Fibroblast of skin of abdomen (primary cell): ENCODE measurements at places on chromosomes 5 and 9.

GRCh38 chr5:107476783-107477182 lies 194.0 kb downstream of the EFNA5 start:
- no peak for DNase-seq

DNA sequence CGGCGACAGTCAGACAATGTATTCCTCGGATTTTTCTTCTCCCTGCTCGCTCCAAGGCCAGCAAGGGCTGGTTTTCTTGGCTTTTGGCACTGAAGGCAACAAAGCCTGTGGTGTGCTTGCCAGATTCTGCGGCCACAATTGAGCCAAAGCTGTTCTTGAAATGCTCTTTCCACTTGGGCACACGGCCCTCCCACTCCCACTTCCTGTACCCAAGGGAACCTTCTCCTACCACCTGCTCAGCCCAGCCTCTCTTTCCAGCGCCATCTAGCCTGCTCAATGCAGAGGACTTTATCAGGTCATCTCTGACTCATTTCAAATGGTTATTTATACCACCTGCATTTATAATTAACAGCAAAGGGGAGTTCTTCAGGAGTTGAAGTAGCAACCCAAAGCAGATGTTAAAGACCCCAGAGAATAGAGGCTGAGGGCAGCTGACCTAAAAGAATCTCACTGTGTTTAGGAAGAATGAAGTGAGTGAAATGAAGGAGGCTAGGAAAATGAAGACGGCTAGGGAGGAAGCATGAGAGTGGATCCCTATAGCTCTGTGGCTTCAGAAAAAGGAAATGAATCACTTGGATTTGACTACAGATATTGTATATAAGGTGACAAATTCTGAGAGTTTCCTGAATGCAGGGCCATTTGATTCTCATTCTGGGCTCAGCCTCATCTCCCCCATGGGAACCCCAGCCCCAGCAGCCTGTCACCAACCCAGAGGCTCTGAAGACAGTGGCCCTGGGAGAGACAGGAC lies 439.0 kb downstream of the ENC1 start:
- DNase-seq, result peak; percentile 39

DNA sequence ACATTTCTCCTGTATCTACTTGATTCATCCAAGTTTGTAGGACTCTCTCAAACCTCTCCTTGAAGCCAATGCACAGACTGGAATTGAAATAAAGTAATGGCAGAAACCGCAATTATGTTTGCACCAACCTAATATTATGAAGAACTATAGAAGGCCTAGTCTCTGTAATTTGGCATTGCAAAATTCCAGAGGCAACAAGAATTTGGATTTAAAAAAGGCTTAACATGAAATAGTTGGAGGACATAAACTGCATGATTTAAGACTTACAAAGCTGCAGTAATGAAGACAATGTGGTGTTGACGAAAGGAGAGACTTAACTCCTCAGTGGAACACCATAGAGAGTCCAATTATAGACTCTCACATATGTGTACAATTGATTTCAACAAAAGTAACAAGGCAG lies 117.8 kb upstream of the MINAR2 start:
- DNase-seq, result peak; percentile 60

- DNase-seq, result no peak
These were observed 34.1 kb upstream of the ERCC6L2 start for GRCh38 chr9:95841377-95841776.

DNA sequence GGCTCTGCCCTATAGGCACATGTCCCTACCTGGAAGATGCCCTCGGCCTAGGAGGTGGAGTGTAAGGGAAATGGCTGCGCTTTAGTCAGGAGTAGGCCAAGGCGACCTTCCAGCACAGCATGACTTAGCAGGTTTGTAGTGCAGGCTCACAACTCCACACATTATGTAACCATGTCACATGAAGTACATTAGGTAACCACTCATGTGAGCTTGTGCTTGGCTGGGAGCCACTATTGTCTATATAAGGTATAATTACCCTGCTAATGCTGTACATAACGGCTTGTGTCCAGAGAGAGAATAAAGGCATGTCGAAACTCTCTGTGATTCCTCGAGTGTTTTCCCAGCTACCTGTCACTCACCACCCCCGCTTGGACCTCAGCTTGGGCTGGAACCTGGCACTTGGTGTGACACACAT lies 74.9 kb downstream of the CAMK4 start:
- DNase-seq, result no peak

- peak; percentile 27 for DNase-seq
These were observed 80.6 kb downstream of the FBXO4 start for GRCh38 chr5:42005561-42006153.

- DNase-seq, result no peak
These were observed 230.0 kb downstream of the AGTPBP1 start for GRCh38 chr9:85511746-85512145.

DNA sequence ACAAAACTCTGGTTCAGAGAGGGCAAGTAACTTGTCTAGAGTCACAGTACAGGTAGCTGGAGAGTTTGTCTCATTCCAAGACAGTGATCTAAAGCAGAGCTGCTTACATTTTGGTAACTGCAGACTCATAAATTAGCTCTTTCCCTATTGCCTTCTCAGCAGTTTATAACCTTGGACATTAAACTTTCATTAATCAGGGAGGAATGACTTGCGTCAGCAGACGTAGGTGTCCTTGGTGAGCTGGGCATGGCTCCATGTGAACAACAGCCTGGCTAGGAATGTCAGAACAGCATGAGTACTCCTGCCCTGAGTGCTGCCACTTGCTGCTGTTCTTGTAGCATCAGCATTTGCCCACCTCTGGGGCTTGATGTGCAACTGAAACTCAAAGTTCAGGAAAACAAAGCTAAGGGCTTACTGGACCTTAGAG lies 2.2 kb upstream of the ALDOB start:
- peak; percentile 8 for DNase-seq

GRCh38 chr5:143749581-143750205 lies 62.3 kb upstream of the HMHB1 start:
- DNase-seq, result no peak

GRCh38 chr5:100456615-100457014 lies 78.6 kb upstream of the FAM174A start:
- no peak for DNase-seq

GRCh38 chr5:75668445-75668844 lies 48.8 kb downstream of the POC5 start:
- no peak for DNase-seq

GRCh38 chr5:95317687-95318086 lies 32.8 kb upstream of the MCTP1 start:
- no peak for DNase-seq

GRCh38 chr5:64125521-64125920 lies 40.1 kb upstream of the RNF180 start:
- DNase-seq, result no peak

- no peak for DNase-seq
These were observed 13.5 kb downstream of the ISL1 start for GRCh38 chr5:51396797-51397196.

DNA sequence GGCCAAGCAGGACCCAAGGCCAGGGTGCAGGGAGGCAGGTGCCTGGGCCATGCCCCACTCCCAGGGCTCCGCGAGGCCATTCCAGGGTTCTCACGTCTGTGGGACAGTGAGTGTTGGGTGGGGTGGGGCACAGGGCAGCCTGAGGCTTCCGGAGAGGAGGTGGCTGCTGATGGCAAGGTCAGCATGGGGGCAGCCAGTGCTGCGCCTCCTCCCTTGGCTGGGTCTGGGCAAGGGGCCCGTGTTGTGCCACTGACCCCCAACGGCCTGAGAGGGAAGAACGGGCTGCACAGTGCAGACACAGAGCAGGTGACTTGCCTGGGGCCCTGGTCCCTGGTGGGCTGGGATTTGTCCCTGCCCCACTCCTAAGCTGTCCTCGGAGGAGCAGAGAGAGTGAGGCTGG lies 82.1 kb downstream of the RXRA start:
- no peak for DNase-seq

DNA sequence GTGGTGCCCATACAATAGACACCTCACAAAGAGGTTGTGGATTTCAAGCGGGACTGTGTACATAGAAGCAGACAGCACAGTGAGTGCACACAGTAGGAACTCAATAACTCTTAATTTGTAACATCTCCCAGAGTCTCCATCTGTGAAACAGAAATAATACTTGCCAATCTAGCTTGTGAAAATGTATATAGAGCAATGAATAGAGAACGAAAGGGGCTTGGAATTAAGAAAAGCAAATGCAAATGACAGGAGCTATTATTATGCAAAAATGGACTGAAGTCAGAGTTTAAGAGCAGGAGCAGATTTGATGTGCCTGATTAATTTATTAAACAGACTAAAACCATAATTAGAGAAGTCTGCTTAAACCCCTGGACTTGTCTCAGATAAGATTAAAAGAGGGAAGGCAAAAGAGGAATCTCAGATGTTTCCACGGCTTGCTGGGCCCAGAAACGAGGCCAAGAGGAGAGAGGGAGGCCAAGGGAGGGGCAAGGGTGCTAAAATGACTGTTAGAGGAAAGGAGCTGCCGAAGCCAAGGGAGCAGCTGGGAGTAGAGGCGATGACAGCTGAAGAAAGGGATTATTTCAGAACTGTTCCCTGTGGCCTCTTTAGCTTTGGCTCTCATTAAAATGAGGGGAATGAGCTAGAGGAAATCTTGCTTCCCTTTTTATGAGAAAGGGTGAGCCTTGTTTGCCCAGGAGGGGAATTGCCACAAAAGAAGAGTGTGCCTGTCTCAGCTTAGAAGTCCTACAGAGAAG lies 72.1 kb downstream of the FEM1C start:
- no peak for DNase-seq

- no peak for DNase-seq
These were observed 34.9 kb downstream of the MTMR12 start for GRCh38 chr5:32277798-32278197.

DNA sequence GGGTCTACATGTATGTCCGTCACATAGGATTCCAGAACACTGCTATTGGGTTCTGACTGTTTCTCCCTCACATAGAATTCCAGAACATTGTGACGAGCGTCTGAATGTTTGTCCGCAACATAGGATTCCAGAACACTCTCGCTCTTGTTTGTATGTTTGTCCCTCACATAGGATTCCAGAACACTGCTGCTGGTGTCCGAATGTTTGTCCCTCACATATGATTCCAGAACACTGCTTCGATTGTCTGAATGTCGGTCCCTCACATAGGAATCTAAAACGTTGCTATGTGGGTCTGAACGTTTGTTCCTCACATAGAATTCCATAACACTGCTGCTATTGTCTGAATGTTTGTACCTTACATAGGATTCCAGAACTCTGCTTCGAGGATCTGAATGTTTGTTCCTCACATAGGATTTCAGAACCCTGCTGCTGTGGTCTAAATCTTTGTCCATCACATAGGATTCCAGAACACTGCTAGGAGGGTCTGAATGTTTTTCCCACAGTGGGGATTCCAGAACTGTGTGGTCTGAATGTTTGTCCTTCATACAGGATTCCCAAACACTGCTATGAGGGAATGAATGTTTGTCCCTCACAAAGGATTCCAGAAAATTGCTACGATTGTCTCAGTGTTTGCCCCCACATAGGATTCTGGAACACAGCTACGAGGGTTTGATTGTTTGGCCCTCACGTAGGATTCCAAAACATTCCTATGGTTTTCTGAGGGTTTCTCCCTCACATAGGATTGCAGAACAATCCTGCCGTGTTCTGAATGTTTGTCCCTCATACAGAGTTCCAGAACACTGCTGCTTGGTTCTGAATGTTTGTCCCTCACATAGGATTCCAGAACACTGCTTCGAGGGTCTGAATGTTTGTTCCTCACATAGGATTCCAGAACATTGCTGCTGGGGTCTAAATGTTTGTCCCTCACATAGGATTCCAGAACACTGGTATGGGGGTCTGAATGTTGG lies 220.5 kb downstream of the FOXD4L6 start:
- no peak for DNase-seq

DNA sequence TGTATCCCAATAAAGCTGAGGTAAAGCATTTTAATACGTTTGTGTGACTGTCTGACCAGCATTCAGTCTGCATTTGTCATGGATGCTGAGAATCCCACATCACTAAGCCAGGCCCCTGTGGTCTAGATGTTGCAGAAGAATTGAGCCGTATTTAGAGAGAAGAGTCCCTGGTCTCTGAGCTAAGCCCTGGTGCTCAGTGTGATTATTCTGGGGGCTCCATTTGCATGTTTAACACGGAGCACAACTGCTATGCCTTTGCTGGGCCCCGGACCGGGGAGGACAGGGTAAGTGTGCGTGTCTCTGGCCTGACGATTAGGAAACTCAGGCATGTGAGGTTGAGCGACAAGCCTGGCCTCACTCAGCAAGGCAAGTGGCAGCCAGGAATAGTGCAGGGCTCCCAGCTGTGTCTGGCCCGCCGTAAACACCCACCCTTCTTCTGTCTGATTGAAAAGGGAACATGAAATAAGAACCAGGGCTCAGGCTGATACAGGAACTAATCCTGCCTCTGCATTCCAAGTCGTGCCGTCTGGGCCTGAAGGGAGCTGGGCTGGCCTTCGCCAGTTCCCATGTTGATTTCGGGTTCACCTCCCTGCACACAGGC lies 22.3 kb downstream of the FAM78A start:
- peak; percentile 74 for DNase-seq

DNA sequence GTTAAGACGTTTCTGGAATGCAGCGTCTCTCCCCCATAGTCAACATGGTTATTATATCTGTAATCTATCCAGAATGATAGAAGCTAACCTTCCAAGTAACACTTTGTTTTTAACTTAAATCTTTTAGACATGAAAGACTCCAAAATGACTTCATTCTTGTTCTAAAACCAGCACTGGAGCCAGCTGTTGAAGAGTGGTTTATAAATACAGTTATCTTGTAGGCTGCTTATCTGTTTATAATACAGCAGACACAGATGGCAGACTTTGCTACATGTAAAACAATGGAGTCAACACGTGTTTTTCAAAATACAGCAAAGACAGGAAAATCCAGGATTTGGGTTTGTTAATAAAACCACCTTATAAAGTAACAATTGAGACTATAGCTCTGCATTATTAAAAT lies 48.8 kb upstream of the RETREG1 start:
- DNase-seq, result no peak

GRCh38 chr9:110320651-110321445 lies 16.8 kb downstream of the TXNDC8 start:
- DNase-seq, result peak; percentile 57

DNA sequence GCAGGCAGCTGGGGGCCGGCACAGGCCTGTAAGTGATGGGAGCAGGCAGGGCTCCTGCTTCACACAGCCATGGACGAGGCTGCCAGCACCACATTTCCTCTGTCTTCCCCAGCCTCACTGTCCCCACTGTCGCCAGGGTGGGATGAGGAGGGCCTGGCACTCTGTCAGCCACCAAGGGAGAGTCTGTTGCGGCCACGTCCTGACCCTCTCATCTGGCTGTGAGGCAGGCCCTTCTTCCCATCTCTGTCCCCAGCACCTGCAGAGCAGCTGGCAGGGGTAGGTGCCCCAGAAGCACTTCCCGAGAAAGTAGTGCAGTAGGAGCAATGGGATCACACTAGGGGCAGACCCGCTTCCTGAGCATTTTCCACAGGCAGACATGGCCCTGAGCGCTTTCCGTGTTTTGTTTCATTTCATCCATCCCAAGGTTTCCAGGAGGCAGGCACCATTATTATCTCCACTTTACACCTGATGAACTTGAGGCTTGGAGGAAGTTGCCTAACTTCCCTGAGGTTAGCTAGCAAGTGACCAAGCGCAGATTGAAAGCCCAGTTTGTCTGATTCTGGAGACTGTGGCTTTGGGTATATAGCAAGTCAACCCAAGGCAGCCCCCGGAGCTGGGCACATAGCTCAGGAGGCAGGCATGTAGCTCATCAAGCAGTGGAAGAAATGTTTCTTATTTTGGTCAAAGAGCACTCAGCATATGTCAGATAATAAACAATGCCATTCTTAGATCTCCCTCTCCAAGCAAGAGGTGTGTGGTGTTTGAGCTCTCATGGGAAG lies 202.4 kb downstream of the DAB2IP start:
- no peak for DNase-seq
